Endodermal cell (in vitro differentiated cells): ENCODE measurements at places on chromosomes 4 and X.

- no peak for DNase-seq
- H3K4me1 ChIP-seq: no peaks in the 10 kb centered on the region
- no peaks in the 10 kb centered on the region for H3K27me3 ChIP-seq
These were observed 268.7 kb downstream of the MAPK10 start for GRCh38 chr4:86091201-86091600.

GRCh38 chr4:30495251-30495650, 224.9 kb upstream of the PCDH7 start:
- H3K27ac ChIP-seq: no peak overlapping the region
- H3K4me1 ChIP-seq: no peaks in the 10 kb centered on the region
- no peaks in the 10 kb centered on the region for H3K36me3 ChIP-seq
- no peak overlapping the region for H3K4me3 ChIP-seq
- DNase-seq: no peak

- H3K4me3 ChIP-seq: no peak overlapping the region
- H3K4me1 ChIP-seq: no peaks in the 10 kb centered on the region
- H3K27me3 ChIP-seq: peaks cover 4% of the 10 kb centered on the region
- no peaks in the 10 kb centered on the region for H3K36me3 ChIP-seq
- H3K27ac ChIP-seq: no peak overlapping the region
- no peak for DNase-seq
These were observed 93.8 kb downstream of the SLC2A9 start for GRCh38 chr4:9927341-9928007.

GRCh38 chr4:87865960-87866598, 33.3 kb downstream of the MEPE start:
- peak overlapping the region; percentile 69 for H3K27ac ChIP-seq
- peaks cover 6% of the 10 kb centered on the region for H3K4me1 ChIP-seq
- peaks cover 3% of the 10 kb centered on the region for H3K36me3 ChIP-seq
- H3K27me3 ChIP-seq: no peaks in the 10 kb centered on the region

- no peak for DNase-seq
- H3K36me3 ChIP-seq: peaks cover 11% of the 10 kb centered on the region
- no peak overlapping the region for H3K27ac ChIP-seq
- H3K27me3 ChIP-seq: no peaks in the 10 kb centered on the region
- no peaks in the 10 kb centered on the region for H3K4me1 ChIP-seq
These were observed 139.7 kb downstream of the ELOVL6 start for GRCh38 chr4:110058677-110059076.

DNA sequence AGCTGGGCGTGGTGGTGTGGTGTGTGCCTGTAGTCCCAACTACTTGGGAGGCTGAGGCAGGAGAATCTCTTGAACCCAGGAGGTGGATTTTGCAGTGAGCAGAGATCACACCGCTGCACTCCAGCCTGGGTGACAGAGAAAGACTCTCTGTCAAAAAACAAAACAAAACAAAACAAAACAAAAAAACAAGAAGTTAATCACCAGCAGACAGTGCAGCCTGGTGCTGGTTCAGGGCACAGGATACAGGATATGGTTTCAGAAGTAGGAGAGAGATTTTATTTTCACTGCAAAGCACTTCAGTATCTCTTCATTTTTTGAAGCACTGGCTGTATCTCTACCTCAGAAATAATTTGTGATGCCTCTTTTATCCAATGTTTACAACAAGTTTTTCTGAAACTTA, 1222.9 kb upstream of the PRKX start:
- H3K4me1 ChIP-seq: no peaks in the 10 kb centered on the region
- H3K27me3 ChIP-seq: no peaks in the 10 kb centered on the region
- no peak overlapping the region for H3K27ac ChIP-seq
- no peak for DNase-seq

DNA sequence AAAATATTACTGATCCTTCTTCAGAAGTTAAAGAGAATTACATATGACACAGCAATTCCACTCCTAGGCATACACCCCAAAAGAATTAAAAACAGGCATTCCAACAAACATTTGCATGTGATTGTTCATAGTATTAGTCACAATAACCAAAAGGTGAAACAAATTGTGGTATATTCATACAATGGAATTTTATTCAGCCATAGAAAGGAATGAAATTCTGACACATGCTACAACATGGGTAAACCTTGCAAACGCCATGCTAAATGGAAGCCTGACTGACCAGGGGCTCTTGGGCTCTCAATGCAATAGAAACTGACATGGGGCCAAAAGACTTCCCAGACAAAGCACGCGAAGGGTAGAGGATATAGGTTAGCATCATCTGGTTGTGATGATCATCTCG, 62.1 kb upstream of the S100G start:
- no peak overlapping the region for H3K4me3 ChIP-seq
- H3K27me3 ChIP-seq: no peaks in the 10 kb centered on the region
- peaks cover 21% of the 10 kb centered on the region for H3K36me3 ChIP-seq
- DNase-seq: no peak
- H3K4me1 ChIP-seq: no peaks in the 10 kb centered on the region

GRCh38 chr4:169566021-169566818, 46.2 kb downstream of the NEK1 start:
- no peaks in the 10 kb centered on the region for H3K27me3 ChIP-seq
- no peaks in the 10 kb centered on the region for H3K36me3 ChIP-seq
- peak; percentile 53 for DNase-seq
- H3K4me3 ChIP-seq: no peak overlapping the region
- H3K27ac ChIP-seq: no peak overlapping the region

GRCh38 chr4:185066179-185066578, 47.9 kb downstream of the HELT start:
- no peak overlapping the region for H3K4me3 ChIP-seq
- no peak overlapping the region for H3K27ac ChIP-seq
- H3K36me3 ChIP-seq: no peaks in the 10 kb centered on the region
- DNase-seq: peak; percentile 52
- H3K4me1 ChIP-seq: no peaks in the 10 kb centered on the region
- no peaks in the 10 kb centered on the region for H3K27me3 ChIP-seq

GRCh38 chr4:2042947-2043395, 16.2 kb upstream of the NAT8L start:
- DNase-seq: no peak
- no peaks in the 10 kb centered on the region for H3K36me3 ChIP-seq
- H3K27ac ChIP-seq: no peak overlapping the region
- peak overlapping the region; percentile 60 for H3K4me3 ChIP-seq

GRCh38 chrX:19673375-19674040, 158.2 kb upstream of the MAP3K15 start:
- no peaks in the 10 kb centered on the region for H3K36me3 ChIP-seq
- no peak overlapping the region for H3K4me3 ChIP-seq
- no peaks in the 10 kb centered on the region for H3K27me3 ChIP-seq
- H3K4me1 ChIP-seq: no peaks in the 10 kb centered on the region
- no peak for DNase-seq

DNA sequence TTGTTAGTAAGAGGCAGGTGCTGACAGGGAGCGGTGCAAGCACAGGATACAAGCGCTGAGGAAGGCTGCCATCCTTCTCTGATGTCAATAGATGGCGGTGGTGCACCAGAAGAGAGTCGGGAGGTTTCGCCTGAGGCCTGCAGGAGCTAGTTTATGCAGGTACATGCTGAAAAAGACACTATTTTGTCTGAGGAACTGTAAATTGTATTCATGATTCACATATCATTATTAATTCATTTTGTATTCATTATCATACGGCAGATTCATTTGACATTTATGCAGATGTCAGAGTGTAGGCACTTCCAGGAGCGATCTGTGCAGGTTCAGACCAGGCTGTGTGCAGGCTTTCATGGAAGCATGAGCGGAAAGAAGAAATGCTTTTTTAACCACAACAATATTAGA, 824.0 kb downstream of the STIM2 start:
- H3K4me1 ChIP-seq: no peaks in the 10 kb centered on the region
- H3K4me3 ChIP-seq: no peak overlapping the region
- H3K36me3 ChIP-seq: no peaks in the 10 kb centered on the region
- H3K27me3 ChIP-seq: no peaks in the 10 kb centered on the region
- H3K27ac ChIP-seq: no peak overlapping the region

- H3K27me3 ChIP-seq: no peaks in the 10 kb centered on the region
- peaks cover 83% of the 10 kb centered on the region for H3K36me3 ChIP-seq
- H3K27ac ChIP-seq: no peak overlapping the region
- H3K4me1 ChIP-seq: no peaks in the 10 kb centered on the region
These were observed 106.1 kb downstream of the WWC2 start for GRCh38 chr4:183205193-183205592.

GRCh38 chr4:14092741-14093140, 465.2 kb upstream of the BOD1L1 start:
- no peaks in the 10 kb centered on the region for H3K27me3 ChIP-seq
- no peaks in the 10 kb centered on the region for H3K4me1 ChIP-seq
- DNase-seq: no peak
- no peak overlapping the region for H3K27ac ChIP-seq
- H3K36me3 ChIP-seq: no peaks in the 10 kb centered on the region

- H3K36me3 ChIP-seq: no peaks in the 10 kb centered on the region
- no peak for DNase-seq
- H3K27ac ChIP-seq: no peak overlapping the region
- peaks cover 29% of the 10 kb centered on the region for H3K27me3 ChIP-seq
These were observed 2.2 kb downstream of the NEXMIF start for GRCh38 chrX:74922922-74923543.

GRCh38 chrX:96182366-96182765, 502.3 kb upstream of the DIAPH2 start:
- no peak overlapping the region for H3K4me3 ChIP-seq
- H3K36me3 ChIP-seq: no peaks in the 10 kb centered on the region
- peak; percentile 86 for DNase-seq
- H3K27ac ChIP-seq: no peak overlapping the region
- H3K4me1 ChIP-seq: no peaks in the 10 kb centered on the region
- H3K27me3 ChIP-seq: no peaks in the 10 kb centered on the region

GRCh38 chr4:154152546-154152945, 339.1 kb downstream of the DCHS2 start:
- H3K4me1 ChIP-seq: no peaks in the 10 kb centered on the region
- no peak overlapping the region for H3K4me3 ChIP-seq
- H3K27me3 ChIP-seq: no peaks in the 10 kb centered on the region
- no peak overlapping the region for H3K27ac ChIP-seq

GRCh38 chr4:137674066-137674465, 141.8 kb upstream of the PCDH18 start:
- no peaks in the 10 kb centered on the region for H3K4me1 ChIP-seq
- no peak overlapping the region for H3K27ac ChIP-seq
- no peak overlapping the region for H3K4me3 ChIP-seq

DNA sequence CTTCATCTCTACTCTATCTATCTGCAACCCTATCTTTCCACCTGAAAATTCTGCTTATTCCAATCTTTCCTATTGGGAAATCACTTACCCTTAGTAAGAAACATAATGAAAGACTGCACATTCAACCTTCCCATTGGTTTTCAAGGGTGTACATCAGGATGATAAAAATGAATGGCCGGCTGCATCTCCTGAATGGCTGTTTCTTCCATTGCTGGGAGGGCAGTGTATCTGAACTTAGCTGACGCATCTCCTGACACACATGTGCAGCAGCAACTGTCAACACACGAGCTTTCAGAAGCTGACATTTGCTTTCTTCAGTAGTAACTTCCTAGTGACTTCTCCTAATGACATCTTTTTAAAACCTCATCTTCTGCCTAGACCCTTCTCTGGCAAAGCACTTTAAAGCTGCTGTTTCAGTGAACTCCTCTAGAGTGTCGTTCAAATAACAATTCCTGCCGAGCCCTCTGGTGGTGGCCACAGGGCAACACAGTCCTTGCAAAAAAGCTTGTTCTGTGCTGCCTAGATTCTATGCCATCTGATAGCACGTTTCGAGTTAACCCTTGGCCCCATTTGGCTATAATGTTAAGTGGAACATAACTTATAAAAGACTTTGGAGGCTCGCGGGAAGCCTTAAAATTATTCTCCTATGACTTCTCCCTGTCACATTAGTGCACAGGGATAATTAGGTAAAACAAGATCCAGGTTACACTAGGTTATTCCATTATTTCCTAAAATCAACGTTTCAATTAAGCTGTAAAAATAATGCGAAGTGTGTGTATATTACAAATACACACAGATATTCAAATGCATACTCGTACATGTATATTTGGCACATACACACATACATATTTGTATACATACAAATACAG, 2340.7 kb downstream of the PCDH7 start:
- H3K4me1 ChIP-seq: no peaks in the 10 kb centered on the region
- peak; percentile 89 for DNase-seq
- no peak overlapping the region for H3K4me3 ChIP-seq
- H3K36me3 ChIP-seq: no peaks in the 10 kb centered on the region
- H3K27ac ChIP-seq: no peak overlapping the region

GRCh38 chrX:134542485-134542884, 82.5 kb downstream of the HPRT1 start:
- H3K36me3 ChIP-seq: no peaks in the 10 kb centered on the region
- no peaks in the 10 kb centered on the region for H3K27me3 ChIP-seq
- H3K4me1 ChIP-seq: no peaks in the 10 kb centered on the region

- H3K36me3 ChIP-seq: peaks cover 27% of the 10 kb centered on the region
- no peak overlapping the region for H3K27ac ChIP-seq
- no peak overlapping the region for H3K4me3 ChIP-seq
- no peaks in the 10 kb centered on the region for H3K27me3 ChIP-seq
These were observed 3.9 kb downstream of the MTHFD2L start for GRCh38 chr4:74161666-74162450.
